ENCODE measurements at places on chromosomes 6 and 20.

DNA sequence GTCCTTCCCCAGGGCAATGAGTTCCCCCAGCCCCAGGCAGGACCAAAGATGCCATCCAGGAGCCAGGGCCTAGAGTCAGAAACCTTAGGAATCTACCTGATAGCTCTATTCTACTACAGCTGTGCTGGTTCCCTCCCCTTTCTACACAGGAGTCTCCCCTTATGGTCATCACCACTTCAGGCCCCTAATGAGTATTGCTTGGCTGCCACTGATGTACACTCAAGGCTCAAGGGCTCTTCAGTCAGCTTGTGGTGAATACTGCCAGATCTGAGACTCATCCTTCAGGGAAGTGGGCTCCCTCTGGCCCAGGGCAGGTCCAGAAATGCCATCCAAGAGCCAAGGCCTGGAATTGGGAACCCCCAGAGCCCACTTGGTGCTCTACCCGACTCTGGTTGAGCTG lies 248.6 kb downstream of the ALDH8A1 start:
- no peak for DNase-seq

DNA sequence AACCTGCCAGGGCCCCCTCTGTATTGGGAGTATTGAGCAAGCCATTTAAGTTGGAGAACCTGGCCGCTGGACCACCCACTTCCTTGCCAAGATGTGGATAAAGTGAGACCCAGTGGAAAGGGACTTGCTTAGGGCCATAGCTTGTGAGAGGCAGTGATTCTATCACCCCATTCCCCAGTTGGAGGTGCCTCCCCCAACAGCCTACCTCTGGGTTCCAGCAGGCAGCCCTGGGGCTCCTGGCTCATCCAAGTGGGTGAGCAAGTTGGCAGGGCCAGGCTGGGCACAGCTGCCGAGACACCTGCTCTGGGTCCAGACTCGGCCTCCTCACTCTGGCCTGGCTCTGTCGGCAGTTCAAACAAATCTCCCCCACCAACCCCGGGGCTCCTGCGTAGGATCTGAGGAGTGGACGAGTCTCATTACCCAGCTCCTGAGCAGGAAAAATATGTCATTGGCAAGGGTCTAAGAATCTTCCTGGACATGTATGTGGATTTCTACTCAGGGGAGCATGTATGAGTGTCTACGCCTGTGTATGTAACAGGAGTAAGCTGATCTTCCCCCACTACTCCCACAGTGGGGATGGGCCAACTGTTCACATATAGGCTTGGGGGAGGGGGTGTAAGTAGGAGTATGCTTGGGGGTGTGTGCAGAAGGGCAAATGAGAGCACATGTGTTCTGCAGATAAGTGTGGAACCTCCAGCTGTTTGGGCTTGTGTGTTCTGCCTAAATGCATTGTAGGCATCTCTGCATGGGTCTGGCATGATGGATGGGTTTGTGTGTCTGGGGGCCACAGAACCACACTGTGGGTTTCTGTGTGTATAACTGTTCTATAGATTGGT lies 1.9 kb downstream of the ID1 start:
- DNase-seq: no peak

DNA sequence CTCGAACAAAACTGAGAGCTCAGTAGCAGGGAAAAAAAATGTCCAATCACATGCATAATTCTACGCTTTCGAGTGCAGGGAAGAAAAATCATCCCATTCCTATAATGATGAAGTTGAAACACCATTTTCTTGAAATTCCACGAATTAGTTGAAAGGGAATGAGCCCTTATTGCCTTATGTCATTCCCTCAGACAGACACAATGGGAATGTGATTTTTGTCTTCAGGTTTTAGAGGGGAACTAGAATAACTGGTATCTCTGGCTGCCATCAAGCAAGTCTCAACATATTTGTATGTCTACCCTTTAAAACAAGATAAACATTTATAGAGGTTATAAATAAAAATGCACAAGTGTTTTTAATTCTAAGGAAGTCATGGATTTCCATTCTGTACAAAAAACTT lies 87.9 kb downstream of the KIF13A start:
- DNase-seq: no peak

GRCh38 chr20:25015986-25016385 lies 23.4 kb upstream of the APMAP start:
- DNase-seq: no peak

GRCh38 chr6:106460481-106460880 lies 100.0 kb downstream of the CRYBG1 start:
- no peak for DNase-seq

DNA sequence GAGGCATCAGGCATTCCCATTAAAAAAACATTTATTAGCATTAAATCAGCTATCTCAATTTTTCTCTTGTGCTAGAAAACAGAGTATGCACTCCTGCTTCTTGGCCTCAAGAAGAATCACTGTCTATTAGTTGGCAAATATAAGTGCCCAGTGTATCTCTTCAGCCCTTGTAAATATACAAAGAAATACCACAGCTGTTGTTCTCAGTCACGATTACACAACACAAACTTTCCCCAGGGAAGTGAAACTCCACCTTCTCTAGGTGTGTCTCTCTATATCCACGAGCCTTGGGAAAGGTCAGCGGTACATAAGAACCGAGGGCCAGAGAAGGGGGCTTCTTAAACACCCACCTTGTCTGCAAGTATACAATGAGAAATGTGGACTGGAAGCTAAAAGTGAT lies 194.7 kb downstream of the PKHD1 start:
- no peak for DNase-seq

GRCh38 chr6:134309983-134310605 lies 7.8 kb downstream of the SGK1 start:
- DNase-seq: no peak

DNA sequence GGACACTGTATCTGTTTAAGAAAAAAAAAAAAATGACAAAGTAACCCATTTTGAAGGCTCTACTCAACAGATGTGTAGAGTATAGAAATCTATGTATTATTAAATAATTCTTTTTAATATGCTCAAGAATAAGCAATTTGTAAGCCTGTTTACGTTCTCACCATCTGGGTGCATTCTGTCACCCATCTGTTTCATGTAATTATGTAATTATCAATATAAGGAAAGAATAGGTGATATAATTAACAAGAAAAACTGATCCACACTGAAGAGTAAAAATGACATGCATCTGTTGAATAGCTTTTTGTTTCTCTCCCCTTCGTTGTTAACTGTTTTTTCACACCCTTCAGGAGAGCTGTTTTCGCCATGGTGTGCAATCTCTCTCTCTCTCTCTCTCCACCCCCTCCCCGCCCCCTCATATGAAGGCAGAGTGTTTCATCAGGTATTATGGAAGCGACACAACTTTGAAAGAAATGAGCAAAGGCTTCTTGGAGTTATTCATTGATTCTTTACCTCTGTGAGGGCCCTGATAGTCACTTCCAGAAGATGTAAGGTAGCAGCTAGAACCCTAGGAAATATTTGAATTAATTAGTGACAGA lies 154.3 kb upstream of the INSM1 start:
- DNase-seq: no peak

DNA sequence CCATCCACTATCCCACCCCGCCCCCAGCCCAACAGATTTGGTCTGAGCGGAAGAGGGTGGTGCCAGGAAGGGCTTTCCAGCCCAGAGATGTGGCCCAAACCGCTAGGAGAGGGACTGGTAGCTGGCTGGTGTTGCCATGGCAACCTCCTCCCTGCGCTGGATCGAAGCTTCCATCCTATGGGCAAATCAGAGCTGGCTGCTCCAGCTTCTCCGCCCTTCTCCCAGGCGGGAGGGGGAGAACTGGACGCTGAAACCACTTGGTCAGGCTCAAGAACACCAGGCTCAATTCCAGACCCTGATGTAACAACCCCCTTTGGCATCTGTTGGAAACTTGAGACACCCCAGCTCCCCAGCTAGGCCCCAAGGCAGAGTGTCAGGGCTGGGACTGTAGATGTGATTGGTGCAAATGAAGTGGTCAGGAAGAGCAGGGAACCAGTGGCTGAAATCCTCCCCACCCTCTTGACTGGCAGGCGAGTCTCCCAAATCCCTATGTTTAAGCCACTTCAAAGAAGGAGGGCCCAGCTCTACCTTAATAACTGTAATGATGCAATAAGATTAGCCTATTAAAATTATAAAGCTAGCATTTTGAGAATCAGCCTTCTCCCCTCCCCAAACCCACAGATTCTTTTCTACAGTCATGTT lies 4.2 kb downstream of the RIMS4 start:
- no peak for DNase-seq

GRCh38 chr6:496649-497048 lies 105.1 kb downstream of the IRF4 start:
- DNase-seq: no peak

DNA sequence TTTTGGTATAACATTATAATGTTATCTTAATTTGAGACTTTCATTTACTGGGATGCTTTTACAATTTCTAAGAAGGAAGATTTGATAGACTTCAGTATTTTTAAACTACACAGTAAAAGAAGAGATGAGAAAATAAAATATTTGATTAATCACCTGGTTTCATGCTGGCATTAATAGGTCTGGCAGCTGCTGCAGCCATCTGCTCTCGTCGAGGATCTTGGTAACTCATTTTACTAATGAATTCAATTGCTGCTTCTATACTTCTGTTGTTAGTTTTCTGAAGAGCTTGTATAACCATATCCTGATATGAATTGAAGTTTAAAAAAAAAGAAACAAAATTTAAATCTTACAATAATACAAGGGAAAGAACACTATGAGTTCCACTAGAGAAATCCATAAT lies 23.0 kb downstream of the LATS1 start:
- DNase-seq: no peak

DNA sequence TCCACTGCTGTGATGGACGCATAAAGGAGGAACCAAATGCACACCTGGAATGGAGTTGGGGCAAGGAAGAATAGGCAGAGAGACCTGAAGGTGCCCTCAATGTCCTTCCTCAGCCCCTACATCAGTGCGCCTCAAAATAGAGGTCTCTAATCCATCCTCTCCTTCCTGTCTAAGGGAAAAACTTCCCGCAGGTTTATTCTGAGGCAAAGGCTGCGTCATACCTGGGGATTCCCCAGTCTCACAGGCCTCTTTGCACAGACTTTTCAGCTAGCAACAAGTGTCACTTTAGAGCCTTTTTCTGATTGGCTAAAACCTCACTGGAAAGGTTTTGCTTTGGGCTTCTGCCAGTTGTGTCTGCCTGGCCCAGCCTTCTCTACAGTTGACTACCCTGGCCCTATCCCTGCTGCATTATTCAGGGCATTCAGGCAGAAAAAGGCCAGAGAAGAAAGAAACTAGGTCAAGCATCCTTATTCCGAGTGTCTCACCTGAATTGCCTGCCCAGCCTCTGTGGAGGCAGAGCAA lies 1.8 kb upstream of the HLA-DQB1 start:
- no peak for DNase-seq

- no peak for DNase-seq
Observed at GRCh38 chr20:43942201-43942590, 27.5 kb downstream of the TOX2 start.

DNA sequence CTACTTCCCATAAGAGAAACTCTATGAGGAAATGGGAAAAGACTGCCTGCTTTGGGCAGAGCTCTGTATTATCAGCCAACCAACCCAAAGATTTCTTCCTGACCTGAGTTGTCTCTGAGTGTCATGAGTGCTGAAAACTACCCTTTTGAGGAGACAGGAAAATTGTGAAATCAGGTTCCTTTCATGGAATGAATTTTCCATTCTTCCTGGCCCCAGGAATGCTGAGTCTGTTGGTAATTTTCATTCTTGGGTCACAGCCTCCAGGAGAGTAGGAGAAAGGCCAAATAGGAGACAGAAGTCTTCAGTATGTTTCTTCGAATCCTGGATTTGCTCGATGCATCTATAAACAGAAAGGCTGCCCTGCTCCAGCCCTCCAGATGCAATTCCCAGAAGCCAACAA lies 53.6 kb downstream of the SCML4 start:
- DNase-seq: no peak

Data from stimulated activated CD8-positive, alpha-beta memory T cell treated with anti-CD3 and anti-CD28 coated beads, Interleukin-7, amount 100 ng/mL, for 48 hours (primary cell).